ENCODE measurements at places on chromosomes 13 and 19. TPM values are rescaled to one million over a fixed set of nuclear protein-coding genes. Genes with fewer than 3 reads are reported as not detected.

Gene ATP1A3
- 0.32 TPM for total RNA-seq

Gene TIMM29
- 14.3 TPM for total RNA-seq

DNA sequence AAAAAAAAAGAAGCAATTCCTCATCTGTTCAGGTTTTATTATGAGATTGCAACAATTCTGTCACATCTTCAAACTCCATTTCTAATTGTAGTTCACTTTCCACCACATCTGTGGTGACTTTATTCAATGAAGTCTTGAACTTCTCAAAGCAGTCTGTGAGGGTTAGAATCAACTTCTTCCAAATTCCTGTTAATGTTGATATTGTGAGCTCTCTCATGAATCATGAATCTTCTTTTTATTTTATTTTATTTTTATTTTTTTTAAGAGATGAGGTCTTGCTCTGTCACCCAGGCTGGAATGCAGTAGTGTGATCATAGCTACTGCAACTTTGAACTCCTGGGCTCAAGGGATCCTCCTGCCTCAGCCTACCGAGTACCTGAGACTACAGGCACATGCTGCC, 19.6 kb downstream of the ARHGAP35 start:
- ATAC-seq: no peak

Gene CAPS
- 2.7 TPM for total RNA-seq

DNA sequence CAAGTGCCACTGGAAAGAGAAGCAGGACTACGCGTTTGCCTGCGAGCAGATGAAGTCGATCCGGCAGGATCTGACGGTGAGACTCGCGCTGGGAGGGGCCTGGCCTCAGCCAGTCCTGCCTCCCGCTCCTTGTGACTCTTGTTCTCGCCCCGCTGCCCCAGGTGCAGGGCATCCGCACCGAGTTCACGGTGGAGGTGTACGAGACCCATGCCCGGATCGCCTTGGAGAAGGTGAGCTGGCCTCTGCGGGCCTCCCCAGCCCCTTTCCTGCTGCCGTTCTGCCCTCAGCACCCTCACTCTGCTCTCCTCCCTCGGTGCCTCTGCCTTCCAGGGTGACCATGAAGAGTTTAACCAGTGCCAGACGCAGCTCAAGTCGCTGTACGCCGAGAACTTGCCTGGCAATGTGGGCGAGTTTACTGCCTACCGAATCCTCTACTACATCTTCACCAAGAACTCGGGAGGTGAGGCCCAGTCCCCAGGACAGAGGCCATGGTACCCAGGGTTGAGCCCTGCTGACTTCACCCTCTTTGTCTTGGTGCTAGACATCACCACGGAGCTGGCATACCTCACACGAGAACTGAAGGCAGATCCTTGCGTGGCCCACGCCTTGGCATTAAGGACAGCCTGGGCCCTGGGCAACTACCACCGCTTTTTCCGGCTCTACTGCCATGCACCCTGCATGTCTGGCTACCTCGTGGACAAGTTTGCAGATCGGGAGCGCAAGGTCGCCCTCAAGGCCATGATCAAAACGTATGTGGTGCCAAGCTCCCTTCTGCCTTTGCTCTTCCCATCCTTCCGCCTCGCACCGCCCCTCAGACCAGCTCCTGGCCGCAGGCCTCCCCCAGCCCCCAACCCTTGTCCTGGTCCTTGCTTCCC, 5.6 kb downstream of the LENG9 start:
- ATAC-seq: no peak

DNA sequence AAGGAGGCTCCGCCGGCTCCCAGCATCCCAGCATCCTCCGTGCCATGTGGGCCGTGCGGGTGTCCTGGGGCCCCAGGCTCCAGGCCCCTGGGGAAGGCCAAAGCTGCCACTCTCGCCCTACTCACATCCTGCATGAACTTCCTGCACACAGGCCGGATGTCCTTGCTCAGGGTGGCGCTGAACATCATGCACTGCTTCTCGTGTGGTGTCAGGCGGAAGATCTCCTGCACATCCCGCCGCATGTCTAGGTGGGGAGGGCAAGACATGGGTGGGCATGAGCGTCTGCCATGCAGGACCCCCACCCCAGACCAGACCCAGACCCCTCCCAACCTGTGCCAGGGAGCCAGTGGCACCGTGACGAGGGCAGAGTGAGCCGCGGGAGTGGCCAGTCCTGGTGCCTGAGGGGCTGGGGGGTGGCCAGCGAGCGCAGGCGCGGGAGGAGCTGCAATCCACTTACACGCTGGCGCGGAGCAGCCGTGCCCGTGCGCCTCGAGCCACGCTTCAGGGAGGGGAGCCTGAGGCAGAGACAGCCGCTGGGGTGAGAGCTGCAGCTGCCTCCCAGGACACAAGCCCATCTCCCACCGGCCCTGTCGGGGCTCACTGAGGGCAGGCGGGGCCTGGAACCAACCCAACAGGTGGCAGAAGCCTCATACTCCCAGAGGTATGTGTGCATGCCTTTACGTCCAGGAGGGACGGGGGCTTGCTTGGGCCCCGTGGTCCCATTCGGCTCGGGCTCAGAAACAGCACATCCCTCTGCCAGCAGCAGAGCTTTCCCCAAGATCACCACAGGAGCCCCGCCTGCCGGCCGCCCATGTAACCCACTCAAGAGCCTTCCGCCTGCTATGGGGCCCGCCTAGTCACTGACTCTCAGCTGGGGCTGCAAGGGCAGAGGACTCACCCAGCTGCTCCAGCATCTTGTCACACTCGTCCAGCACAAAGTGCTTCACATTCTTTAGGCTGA, 8.8 kb downstream of the DDX39A start:
- no peak for ATAC-seq

DNA sequence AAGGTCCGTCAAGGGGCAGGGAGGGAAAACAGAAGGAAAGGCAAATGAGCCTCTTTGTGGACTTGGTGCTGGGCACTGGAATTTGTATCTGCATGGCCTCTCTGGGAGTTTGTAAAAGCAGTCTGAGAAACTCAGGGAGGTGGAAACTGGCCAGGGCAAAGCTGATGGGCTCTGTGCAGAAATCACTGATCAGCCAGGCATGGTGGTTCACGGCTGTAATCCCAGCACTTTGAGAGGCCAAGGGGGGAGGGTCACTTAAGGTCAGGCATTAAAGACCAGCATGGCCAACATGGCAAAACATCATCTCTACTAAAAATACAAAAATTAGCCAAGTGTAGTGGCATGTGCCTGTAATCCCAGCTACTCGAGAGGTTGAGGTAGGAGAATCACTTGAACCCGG, 369.9 kb upstream of the ZNF507 start:
- ATAC-seq: no peak

GRCh38 chr13:36998624-36999041, 507 bp downstream of the ALG5 start:
- ATAC-seq: peak; percentile 2

DNA sequence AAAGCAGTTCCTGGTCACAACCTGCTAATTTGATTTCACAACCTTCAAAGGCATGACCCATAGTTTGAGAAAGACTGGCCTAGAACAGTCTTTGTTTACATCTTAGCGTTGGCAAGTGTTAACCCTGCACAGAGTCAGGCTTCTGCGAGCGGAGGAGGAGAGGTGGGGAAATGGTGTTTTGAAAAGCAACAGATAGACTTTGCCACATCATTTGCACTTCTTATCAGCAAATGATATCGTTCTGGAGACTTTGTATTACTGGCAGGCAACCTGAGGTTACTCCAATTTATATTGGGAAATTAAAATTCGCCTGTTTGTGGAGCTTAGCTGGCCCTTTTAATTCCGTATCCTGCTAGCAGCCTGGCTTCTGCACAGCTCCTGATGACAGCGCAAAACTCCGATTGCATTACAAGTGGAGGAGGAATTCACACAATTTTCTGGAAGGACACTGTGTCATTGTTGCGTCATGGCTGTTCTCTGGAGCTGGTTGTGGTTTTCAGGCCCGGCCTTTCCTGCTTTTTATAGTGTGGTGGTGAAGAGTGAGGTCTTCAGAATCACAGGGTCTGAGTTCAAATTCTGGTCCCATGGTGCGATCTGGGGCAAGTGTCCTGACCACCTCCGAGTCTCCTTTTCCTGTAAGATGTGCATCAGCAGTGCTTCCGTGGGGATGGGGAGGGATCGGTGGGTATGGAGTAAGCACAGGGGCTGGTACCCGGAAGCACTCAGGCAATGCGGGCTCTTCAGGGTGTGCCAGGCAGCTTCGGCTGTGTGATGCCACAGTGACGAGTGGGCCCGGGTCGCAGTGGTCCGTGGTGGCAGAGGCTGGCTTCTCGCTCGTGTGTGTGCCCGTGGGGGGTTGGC, 49.1 kb upstream of the EHD2 start:
- peak; percentile 55 for ATAC-seq

Gene CEACAM5
- 369 TPM for total RNA-seq

Gene NUP58
- 27.4 TPM for total RNA-seq

DNA sequence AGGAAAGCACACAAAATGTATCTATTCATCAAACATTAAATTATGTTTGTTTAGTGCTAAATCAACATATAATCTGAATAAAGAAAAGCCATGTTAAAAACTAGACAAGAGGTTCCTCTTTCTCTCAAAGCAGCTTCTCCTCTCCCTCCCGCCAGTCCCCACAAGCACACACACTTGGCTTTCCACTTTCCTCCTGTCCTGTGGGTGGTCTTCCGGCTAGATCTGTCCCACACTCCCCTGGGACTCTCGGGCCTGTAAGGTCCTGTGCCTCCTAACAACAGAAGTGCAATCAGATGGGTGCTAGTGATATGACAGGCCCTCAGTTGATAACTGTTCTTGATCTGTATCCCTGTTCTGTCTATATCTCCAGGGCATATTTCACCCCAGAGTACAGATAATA, 45.6 kb upstream of the RAP2A start:
- no peak for ATAC-seq

- no peak for ATAC-seq
These were observed 9.9 kb upstream of the LEUTX start for GRCh38 chr19:39768786-39769185.

- no peak for ATAC-seq
These were observed 814.2 kb upstream of the SLITRK5 start for GRCh38 chr13:86856991-86857390.

- ATAC-seq: peak; percentile 85
These were observed 8.4 kb upstream of the KCTD4 start for GRCh38 chr13:45209229-45209628.

GRCh38 chr13:21932578-21932977, 261.7 kb downstream of the FGF9 start:
- no peak for ATAC-seq

Gene CLEC17A
- total RNA-seq: 0.20 TPM

DNA sequence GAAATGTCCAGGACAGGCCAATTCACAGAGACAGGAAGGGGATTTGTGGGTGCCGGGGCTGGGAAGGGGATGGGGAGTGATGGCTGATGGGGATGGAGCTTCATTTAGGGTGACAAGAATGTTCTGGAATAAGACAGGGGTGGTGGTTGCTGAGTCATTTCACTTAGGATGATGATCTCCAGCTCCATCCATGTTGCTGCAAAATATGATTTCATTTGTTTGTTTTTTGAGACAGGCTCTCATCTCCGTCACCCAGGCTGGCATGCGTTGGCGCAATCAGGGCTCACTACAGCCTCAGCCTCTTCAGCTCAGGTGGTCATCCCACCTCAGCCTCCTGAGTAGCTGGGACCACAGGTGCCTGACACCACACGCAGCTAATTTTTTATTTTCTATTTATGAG, 3.1 kb upstream of the JSRP1 start:
- no peak for ATAC-seq

DNA sequence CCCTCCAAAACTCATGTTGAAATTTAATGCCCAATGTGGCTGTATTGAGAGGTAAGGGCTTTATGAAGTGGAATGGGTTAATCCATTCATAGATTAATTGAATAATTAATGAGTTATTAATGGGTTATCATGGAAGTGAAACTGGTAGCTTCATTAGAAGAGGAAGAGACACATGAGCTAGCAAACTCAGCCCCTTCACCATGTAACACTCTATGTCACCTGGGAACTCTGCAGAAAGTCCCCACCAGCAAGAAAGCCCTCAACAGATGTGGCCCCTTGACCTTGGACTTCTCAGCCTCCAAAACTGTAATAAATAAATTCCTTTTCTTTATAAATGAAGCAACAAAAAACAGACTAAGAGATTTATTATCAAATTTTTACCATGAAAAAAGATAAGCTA, 223.5 kb downstream of the KLF12 start:
- ATAC-seq: no peak

Gene RNF17
- total RNA-seq: not detected

Gene MYO1F
- 3.8 TPM for total RNA-seq

DNA sequence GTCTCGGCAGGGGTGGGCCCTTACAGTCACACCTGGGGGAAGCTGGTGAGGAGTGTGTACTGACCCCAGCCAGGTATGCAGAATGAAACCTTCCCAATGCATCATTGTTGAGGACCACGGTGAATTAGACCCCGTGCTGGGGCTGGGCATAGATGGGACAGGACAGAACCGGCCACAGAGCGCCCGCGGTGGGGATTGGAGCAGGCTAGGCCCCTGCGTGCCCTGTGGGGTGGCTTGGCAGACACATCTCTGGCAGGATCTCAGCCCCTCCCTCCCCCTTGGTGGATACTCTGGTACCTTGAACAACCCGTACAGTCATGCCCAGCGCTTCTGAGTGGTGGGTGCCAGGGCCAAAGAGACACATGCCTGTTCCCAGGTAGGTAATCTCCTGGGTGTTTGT, 200.6 kb downstream of the TEX29 start:
- ATAC-seq: peak; percentile 43

GRCh38 chr19:1082928-1083816, 12.0 kb downstream of the POLR2E start:
- no peak for ATAC-seq

GRCh38 chr13:103487841-103488240, 421.6 kb upstream of the SLC10A2 start:
- no peak for ATAC-seq

DNA sequence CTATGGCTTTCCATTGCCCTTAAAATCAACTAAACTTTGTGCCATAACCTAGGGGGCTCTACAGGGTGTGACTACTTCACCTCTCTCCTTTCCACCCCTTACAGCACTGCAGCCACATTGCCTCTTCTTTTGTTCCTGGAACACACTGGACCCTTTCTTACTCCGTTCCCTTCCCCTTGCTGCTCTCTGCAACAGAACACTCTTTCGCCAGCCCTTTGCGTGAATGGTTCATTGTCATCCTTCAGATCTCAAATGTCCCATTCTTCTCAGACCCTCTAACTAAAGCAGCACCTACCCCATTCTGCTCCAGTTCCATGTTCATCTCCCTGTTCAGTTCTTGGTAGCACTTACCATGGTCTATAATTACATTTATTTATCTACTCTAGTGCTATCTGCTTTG, 208.3 kb downstream of the OXGR1 start:
- no peak for ATAC-seq

DNA sequence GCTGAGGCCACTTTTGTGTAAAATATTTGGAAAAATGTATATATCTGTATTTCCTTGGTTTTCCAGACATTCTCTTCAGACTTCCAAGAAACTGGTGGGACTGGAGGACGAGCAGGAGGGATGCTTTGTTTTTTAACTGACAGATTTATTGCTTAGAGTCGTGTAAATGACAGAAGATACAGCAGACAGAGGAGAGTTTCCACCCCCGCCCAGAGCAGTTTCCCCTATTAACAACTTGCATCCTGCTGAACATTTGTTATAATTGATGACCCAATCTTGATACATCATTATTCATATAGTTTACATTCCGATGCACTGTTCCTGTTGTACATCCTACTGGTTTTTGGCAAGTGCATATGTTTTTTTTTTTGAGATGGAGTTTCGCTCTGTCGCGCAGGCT, 7.1 kb upstream of the DOCK6 start:
- no peak for ATAC-seq

Gene PRRG2
- total RNA-seq: 13.2 TPM

Gene CYP2S1
- total RNA-seq: 10.4 TPM

- no peak for ATAC-seq
These were observed 14.0 kb upstream of the ZNF347 start for GRCh38 chr19:53172889-53173288.

GRCh38 chr19:10855879-10856522, 7.8 kb downstream of the C19orf38 start:
- peak; percentile 26 for ATAC-seq

Data from esophagus mucosa (tissue), 1 donor.